ENCODE measurements at places on chromosomes 7 and 10.

GRCh38 chr10:62037166-62037831 lies 135.8 kb downstream of the ARID5B start:
- peak; percentile 87 for DNase-seq

- DNase-seq, result peak; percentile 72
These were observed 111.3 kb upstream of the TNS3 start for GRCh38 chr7:47693216-47693615.

DNA sequence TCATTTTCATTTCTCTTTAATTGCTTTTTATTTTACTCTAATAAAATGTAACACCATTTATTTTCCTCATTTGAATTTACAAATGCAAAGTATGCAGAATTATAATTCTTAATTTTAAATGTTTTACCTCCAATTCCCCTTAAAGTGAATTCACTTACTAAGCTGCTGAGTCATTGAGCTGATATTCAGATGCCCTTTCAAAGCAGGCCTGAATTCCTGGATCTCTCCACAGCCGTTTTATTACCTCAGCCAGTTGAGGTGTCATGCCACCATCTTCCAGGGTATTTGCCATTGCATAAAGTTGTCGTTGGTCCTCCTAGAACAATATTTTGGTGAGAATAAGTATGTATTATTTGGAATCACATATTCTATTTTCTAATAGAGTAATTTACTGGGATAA lies 33.2 kb downstream of the GNAT3 start:
- peak; percentile 52 for DNase-seq

GRCh38 chr10:80466724-80467326 lies 12.7 kb downstream of the TSPAN14 start:
- no peak for DNase-seq

DNA sequence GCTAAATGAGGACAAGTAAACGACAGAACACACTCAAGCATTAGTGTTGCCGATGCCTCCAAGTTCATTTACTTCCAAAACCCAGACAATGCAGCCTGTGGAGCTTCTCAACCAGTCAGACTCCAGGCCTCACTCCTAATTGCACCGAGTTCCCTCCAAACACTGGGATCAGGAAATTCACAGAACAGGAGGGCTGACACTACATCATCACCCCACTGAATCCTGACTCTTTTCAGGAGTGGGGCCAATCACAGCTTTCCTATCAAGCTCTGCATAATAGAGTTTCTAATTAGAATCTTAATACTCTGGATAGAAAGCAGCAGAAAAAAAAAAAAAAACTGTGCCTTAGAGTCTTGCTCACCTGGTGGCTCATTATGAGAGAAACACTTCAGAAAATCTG lies 103.7 kb downstream of the GLI3 start:
- no peak for DNase-seq

GRCh38 chr10:120993089-120993488 lies 141.9 kb downstream of the WDR11 start:
- DNase-seq, result no peak

- no peak for DNase-seq
These were observed 17.7 kb downstream of the EZH2 start for GRCh38 chr7:148866362-148866761.

GRCh38 chr7:132697003-132697402 lies 120.7 kb upstream of the PLXNA4 start:
- no peak for DNase-seq

DNA sequence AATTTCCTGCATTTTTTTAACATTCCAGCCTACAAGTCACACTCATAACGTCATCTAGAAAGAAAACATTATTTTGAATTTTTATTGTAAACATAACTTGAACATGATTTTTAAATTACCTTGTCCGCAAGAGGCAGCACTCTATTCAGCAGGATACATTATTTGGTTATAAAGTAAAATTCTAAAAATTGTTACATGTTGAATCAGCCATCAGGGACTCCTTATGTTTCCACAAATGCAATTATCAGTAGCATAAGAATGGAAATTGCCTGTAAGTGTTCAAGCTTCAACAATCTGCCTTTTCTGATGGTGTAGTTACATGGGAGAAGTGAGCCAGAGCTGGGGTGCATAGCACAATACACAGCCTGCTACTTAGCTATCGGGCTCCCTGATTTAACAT lies 97.5 kb downstream of the ZNF365 start:
- DNase-seq, result no peak

- peak; percentile 33 for DNase-seq
These were observed 153.3 kb downstream of the STK31 start for GRCh38 chr7:23863209-23863787.

DNA sequence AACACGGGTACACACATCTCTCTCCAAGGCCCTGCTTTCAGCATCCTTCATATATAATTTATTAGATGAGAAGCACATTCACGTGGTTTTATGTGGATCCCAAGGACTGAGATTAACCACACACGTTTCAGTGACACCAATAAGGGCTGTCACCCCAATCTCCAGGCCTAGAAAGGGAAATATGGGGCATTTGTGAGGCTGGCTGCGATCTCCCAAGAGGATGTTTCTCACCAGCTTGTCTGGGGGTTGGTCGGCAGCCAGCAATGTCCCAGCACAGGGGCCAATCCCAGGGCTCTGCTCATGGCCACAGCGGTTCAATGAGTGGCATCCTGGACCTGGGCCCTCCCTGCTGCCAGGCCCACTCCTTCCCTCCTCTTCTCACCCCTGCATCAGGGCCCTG lies 115.5 kb downstream of the ITIH5 start:
- no peak for DNase-seq

DNA sequence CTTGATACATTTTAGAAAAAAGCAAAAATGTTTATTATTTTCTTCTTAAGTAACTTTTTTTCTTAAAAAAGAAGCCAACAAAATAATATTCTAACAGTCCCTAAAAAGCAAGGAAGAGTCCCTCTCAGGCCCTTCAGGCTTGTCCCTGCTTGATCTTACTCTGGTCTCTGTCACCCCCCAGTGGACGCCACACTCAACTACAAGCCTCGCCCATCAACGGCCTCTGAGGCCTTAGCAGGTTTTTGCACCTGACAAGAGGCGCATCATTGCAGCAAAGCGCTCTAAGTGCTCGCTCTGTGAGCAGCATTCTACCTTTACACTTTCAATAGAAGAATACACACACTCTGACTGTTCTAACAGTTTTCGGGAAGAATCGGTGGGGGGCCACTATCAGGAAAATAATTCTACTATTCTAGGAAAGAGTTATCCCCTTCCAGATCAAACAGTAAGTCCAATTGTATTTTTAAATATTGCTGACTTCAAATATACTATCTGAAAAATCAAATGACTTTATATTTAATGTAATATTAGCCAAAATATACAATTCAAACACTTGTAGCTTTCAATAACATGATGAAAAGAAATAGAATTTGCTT lies 139.2 kb downstream of the USP6NL start:
- DNase-seq, result peak; percentile 37

GRCh38 chr7:66505531-66506451 lies 122.9 kb upstream of the KCTD7 start:
- DNase-seq, result no peak

DNA sequence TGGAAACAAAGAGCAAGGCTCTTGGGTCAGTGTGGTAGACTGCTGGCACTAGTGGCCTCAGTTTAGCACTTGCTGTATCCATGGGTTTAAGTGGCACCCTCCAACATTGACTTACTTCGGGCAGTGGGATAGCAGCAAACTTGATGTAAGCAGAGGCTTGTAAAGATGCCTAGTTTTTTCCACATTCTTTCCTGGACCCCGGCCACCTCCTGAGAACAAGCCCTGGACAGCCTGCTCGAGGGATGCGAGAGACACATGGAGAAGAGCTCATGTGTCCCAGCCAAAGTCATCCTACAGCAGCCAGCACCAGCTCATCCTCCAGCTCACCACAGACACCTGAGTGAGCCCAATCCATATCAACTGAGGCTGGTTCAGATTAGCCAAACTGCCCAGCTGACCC lies 142.7 kb upstream of the PCBD1 start:
- DNase-seq, result no peak

- DNase-seq, result no peak
These were observed 92.6 kb upstream of the MBL2 start for GRCh38 chr10:52865213-52865612.

- no peak for DNase-seq
These were observed 305.2 kb downstream of the FRMD4A start for GRCh38 chr10:14025283-14026189.

DNA sequence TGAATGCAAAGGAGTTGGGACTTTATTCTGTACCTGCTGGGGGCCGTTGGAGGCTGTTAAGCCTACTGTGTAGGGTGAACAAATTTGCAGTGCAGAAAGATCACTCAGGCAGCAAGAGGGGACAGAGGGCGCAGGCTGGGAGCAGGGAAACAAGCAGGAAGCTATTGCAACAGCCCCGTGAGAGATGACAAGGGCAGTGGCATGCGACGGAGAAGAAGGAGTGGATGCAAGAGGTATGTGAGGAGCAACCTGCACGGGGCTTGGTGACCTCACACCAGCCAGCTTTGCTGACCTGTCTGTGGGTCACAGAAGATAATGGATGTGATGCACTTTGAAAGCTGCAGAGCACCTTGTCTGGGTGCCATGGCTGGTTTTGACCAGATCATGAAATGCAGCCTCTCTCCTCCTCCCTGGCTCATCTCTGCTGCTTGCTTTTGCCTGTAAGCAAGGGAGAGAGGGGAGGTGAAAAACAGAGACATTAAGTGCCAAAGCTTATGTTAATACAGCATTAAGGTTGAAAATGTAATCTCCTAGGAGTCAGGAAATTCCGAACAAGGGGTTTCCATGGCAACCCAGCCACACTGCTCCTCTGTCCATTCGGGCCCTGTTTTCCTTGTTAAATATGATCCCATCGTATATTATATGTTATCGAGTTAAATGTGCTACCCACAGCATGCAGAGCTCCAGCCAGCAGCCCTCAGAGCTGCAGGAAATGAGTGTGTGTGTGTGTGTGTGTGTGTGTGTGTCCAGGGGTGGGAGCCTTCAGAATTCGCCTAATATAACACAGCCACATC lies 314.3 kb upstream of the ZMIZ1 start:
- peak; percentile 81 for DNase-seq

DNA sequence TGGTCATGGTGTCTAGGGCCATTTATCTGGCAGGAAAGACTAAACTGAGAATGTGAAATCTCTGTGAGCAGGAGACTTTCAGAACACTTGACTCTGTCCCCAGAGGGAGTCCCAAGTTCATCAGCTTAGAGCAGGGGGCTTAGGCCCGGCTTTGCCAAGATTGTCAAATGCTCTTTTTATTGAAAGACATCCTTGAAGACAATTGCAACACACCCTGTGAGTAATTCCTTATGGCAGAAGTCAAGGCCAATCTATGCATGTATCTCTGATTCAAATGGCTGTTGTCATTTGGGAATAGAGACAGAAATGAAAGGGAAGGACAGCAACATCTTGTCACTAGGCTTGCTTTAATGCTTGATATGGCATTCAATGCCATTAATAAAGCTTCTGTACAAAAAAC lies 33.7 kb downstream of the BAMBI start:
- DNase-seq, result no peak

DNA sequence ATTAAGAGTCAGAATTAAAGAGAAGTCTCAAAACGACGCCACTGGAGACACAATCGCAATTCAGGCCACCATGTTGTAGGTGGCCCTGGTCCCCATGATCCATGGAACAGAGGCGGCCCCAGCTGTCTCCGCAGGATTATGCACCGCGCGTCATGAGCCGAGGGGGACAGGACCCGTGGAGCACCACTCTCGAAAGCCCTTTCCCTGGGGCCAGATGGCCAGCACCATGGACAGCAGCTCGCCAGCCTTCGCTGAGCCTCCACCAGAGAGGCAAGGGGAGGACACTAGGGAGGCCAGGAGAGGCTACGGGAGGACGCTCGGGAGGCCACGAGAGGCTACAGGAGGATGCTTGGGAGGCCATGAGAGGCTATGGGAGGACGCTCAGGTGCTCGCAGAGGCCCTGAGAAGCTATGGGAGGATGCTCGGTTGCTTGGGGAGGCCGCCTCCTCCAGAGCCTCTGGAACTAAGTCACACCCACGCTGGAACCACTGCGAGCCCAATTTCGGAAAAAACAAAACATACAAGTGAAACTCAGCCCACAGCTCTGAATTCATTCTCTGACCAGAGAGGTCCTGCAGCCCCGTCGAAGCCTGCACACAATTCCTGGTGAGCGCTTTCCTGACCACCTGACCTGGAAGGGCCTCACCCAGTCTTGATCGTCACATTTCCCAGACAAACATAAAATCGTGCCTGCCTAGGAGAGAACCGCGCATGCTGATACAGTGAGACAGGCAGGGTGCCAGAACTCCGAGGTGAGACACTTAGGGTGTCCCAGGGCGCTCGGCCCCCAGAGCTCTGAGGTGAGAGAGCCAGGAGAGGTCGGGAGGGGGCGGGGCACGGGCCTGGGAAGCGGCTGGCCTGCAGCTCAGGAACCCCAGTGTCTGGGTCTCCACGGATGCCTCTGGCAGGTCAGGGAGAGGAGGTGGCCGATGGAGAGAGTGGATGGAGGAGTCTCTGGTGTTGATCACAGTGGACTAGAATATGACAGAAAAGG lies 224.4 kb downstream of the PTPRN2 start:
- no peak for DNase-seq

DNA sequence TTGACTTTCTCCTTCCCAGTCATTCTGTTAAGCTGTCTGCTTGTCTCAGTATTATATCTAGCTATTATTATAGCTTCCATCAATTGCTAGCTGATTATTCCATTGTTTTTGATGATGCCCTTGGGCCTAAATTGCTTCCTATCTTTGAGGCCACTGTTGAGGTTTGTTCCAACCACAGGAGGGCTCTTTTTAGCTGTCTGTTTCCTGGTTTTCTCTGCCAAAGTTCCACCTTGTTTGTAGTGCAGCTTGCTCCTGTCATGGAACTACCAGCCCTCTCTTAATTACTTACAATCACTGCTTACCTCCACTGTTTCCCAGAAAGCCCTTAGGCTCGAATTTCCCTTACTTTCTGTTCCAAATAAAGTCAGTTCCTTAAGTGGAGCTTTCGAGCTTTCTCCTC lies 118.7 kb upstream of the SEC61G start:
- peak; percentile 4 for DNase-seq

- peak; percentile 57 for DNase-seq
These were observed 10.4 kb downstream of the HTR7 start for GRCh38 chr10:90847436-90847835.

DNA sequence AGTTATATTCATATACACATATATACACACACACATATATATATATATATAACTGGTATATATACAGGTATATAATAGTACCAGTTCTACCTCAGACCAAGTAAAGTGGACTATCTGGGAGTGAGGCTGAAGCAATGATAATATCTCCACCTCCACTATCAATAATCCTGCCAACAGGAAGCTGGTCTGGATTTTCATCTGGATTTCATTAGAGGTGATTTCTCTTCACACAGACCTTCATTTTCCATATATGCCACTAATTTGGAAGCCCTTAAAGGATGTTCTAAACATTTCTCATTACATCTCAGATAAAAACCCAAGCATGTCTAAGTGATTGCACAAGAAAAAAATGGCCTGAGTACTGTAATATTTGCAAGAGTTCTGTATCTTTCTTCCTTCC lies 1.7 kb upstream of the SLC35B4 start:
- no peak for DNase-seq

- DNase-seq, result no peak
These were observed 68.1 kb downstream of the RNF216 start for GRCh38 chr7:5713124-5713912.

GRCh38 chr7:103996017-103996551 lies 6.6 kb upstream of the RELN start:
- DNase-seq, result no peak

All from fibroblast of lung (primary cell).